Activated CD4-positive, alpha-beta memory T cell treated with anti-CD3 and anti-CD28 coated beads, Interleukin-2, amount 10 ng/mL, durations not matched to agents 7 days and 5 days (primary cell): ENCODE measurements at places on chromosomes 11 and 22. TPM values are rescaled to one million over a fixed set of nuclear protein-coding genes. Genes with fewer than 3 reads are reported as not detected.

GRCh38 chr22:35726933-35727332, 9.3 kb downstream of the APOL5 start:
- no peak for DNase-seq

- DNase-seq: no peak
These were observed 189.3 kb downstream of the DBX1 start for GRCh38 chr11:19970944-19971343.

- no peak for DNase-seq
These were observed 146.4 kb downstream of the FBXO7 start for GRCh38 chr22:32620992-32621391.

DNA sequence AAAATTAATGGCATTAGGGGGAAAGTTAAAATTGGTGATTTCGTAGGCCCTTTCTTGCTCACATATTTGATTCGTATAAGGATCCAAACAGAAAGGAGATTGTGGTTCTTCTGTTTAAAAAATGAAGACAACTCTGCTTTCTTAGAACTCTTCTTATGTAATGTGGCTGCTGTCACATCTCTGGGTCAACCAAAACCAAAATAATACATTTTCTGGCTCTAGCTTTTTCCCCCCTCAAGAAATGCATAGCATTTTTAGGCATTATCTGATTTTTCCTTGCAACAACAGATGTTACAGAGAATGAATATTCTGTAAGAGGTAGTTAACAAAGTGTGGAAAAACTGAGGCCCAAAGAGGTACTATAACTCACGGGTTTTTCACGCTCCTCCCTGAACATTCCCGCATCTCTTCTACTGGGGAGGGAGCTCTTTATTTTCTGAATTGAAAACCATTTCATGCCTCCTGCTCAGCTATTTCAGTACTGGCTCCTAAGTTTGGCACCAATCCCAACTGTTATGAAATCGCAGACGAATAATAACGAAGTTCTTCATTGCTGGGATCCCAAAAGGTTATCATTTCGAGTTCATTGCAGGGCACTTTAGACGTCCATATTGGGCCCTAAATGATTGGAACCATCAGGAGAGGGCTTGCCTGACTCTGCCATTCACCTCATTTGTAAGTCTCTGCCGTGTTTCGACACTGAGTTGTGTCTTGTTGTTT, 17.1 kb downstream of the GRAP2 start:
- DNase-seq: no peak

DNA sequence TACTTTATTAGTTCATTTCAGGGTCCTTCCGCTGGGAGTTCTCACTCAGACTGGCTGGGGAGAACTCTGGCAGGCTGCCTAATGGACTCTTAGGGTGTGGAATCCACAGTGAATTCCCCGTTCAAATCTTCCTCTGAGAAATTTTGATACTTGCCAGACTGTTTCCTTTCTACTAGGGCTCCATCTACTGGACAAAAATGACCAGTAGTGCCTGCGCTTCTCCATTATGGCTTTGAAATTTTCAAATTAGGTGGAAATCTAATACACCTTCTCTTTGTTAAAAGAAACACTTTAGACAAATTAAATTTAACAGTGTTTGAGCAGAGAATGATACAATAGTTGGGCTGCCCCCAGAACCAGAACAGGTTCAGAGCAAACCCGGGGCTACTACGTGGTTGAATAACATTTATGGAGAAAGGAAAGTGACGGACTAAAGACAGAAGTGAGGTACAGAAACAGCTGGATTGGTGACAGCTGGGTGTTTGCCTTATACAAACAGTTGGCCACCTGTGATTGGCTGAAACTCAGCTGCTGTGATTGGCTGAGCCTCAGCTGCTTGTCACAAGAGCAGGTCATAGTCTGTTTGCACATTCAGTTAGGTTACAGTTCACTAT, 52.9 kb upstream of the FDX1 start:
- DNase-seq: no peak

The PLAAT4 gene
- 106 TPM for total RNA-seq
